ENCODE measurements at places on chromosomes 7 and 10.

- no peak for DNase-seq
Measured at GRCh38 chr7:33193308-33193864, 64.0 kb downstream of the BBS9 start.

GRCh38 chr7:46486256-46487206 is 565.5 kb upstream of the IGFBP3 start:
- no peak for DNase-seq

GRCh38 chr7:6106140-6106904 is 75.1 kb downstream of the ANKRD61 start:
- DNase-seq: no peak

DNA sequence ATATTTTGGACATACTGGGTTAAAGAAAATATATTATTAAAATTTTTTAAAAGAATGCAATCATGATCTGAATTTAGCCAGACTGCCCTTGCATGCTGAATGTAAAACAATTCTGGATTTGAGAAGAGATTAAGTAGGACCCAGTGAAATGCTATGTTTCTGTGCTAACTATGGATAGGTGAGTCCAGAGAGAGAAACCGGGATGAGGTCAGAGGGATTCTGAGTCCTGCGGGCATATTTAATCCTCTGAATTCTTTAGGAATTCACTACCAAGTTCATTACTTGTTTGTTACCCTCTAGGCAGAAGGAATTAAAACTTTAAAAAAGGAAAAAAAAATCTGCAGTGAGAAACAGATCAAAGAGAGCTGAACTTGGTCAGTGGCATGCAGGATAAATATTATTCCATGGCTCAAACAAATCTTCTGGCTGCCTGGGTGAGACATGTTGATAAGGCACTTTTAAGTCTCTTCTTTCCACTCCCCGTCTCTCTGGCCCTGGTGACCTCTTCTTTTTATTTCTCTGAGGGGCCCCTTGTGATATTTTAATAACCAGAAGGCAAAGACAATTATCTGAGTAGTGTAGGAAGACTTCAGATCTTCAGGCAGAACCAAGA is 50.2 kb upstream of the LYZL1 start:
- no peak for DNase-seq

- no peak for DNase-seq
Measured at GRCh38 chr10:12800302-12800701, 201.2 kb downstream of the CCDC3 start.

- no peak for DNase-seq
Measured at GRCh38 chr10:3652886-3653285, 132.1 kb downstream of the KLF6 start.

GRCh38 chr7:34675749-34676374 is 17.8 kb downstream of the NPSR1 start:
- no peak for DNase-seq
